Effector CD8-positive, alpha-beta T cell (primary cell): ENCODE measurements at places on chromosomes 7 and 10.

DNA sequence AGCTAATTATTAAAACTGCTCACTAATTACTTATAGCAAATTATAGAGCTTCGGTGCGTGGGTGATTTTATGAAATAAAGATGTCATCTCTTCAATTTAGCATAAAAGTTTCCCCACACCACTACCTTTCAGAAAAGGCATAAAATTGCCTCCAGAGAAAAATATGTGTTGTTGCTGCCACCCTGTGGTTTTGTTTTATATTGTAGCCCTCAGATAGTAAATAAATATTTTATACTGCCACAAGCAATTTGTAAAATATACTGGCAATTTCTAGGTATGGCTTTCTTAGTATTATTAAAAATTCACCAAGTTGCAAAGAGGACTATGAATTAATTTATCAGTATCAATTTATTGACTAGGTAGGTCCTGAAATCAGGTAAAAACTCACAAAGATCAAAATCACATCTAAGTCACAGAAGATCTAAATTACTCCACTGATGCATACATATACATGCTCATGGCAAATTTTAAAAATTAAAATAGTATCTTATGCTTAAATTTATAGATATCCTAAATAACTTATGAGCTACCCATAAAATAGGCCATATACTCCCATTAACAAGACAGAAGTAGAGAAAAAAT is 26.5 kb downstream of the ASNS start:
- no peak for DNase-seq

DNA sequence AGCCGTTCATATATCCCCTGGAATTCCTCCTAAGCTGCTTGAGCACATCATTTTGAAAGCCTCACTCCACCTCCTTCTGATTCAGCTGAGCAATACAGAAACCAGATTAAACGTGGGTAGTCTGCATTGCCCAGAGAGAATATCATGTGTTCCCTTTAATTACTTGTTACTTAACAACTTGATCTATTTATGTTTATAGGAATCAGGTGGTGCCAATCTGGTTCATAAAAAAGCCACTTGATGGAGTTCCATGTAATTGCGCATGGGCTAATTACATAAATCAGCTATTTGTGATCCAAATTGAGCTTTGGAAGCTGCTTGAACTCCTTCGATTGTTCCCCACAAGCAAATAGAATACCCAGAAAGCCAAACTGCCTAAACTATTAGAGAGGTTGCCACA is 114.7 kb upstream of the ADCY1 start:
- no peak for DNase-seq

DNA sequence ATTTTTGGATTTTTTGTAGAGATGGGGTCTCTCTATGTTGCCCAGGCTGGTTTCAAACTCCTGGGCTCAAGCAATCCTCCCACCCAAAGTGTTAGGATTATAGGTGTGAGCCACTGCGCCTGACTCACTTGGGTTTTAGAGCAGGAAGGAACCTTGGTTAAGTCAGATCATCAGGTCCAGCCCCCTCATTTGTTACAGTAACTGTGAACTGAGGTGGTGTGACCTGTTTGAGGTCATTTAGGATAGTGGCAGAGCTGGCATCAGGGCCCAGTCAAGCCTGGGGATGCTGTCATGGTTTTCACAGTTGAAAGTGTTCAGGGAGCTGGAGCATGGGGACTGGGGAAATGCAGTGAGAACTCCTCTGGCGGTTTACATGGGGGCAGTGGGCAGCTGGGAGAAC is 159.6 kb downstream of the TAX1BP1 start:
- no peak for DNase-seq

- DNase-seq = no peak
Measured at GRCh38 chr7:31258391-31258790, 82.1 kb downstream of the NEUROD6 start.

DNA sequence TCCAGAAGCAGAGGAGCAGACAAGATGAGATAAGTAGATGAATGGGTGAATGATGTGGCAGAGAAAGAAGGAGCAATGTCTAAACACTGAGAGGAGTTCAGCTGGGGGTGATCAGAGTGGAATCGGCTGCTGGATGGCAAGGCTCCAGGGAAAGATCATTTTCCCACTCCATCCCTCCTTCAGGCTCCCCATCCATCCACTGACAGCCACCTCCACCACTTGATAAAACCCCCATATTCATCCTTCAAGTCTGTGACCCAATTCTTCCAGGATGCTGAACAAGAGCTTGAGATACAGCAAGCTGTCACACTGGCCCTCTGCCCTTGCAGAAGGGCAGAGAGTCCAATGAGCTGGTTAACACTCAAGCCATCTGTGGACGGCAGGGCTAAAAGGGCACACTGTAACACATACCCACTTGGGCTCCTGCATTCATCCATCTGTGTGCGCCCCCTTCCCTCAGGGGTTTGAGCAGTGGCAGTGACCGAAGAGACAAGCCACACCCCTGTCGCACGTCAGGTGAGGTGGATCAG is 30.8 kb upstream of the CACNB2 start:
- no peak for DNase-seq

- DNase-seq = no peak
Measured at GRCh38 chr10:48414160-48414559, 107.7 kb downstream of the MAPK8 start.

- no peak for DNase-seq
Measured at GRCh38 chr7:82530361-82530760, 86.8 kb upstream of the CACNA2D1 start.

- DNase-seq = peak; percentile 70
Measured at GRCh38 chr7:22854158-22855048, 31.8 kb upstream of the TOMM7 start.

- DNase-seq = no peak
Measured at GRCh38 chr10:18501629-18502028, 149.8 kb downstream of the NSUN6 start.

GRCh38 chr7:73345951-73346350 is 18.0 kb downstream of the FKBP6 start:
- DNase-seq = no peak

GRCh38 chr7:99789441-99790070 is 5.6 kb upstream of the CYP3A4 start:
- DNase-seq = no peak

- no peak for DNase-seq
Measured at GRCh38 chr10:133523631-133524203, 3.4 kb upstream of the CYP2E1 start.

GRCh38 chr7:6648066-6648814 is 11.1 kb downstream of the ZNF316 start:
- DNase-seq = no peak

GRCh38 chr7:141551094-141551781 is at the start of gene AGK:
Gene AGK (plus strand): TSS chr7:141551410. CDS start chr7:141555467, 4,057 bp downstream.
- DNase-seq = peak; percentile 46

DNA sequence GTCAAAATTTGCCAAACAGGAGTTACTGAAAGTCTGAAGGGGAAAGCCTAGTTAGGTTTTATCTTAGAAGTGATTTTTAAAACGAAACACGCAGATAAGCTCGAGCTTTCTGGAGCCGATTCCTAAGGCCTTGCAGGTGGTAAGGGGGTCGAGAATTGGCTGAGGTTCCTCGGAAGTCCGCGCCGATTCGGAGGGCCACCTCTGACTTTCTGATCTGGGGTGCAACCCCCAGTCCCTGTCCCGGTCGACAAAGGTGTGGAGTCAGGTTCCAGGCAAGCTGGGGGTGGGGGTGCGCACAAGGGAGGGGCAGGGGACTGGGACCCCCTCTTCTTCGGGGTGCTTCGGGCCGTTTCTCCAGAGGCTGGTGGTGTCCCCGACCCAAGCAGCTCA is 701 bp upstream of the CUL1 start:
- DNase-seq = no peak

- DNase-seq = no peak
Measured at GRCh38 chr7:36875794-36876193, 151.5 kb upstream of the AOAH start.

DNA sequence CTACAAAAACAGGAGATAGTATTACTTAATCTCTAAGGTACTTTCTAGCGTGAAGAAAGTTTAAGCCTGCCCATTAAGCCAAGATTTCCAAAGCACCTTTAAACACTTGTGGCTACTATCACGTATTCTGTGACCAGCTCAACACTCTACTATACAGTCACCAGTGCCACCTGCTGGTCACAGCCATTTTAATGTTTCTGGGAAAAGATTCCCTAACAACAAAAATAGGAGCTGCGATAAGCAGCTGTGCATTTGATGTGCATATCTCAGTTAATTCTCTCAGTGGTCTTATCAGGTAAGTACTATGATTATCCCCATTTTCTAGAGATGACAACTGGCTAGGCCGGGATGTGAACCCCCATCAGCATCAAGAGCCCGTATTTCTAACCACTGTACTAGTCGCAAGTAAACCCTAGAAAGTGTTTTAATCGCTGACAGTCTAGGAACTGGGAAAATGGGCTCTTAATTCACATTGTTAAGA is 860 bp downstream of the SEC31B start:
- peak; percentile 58 for DNase-seq

DNA sequence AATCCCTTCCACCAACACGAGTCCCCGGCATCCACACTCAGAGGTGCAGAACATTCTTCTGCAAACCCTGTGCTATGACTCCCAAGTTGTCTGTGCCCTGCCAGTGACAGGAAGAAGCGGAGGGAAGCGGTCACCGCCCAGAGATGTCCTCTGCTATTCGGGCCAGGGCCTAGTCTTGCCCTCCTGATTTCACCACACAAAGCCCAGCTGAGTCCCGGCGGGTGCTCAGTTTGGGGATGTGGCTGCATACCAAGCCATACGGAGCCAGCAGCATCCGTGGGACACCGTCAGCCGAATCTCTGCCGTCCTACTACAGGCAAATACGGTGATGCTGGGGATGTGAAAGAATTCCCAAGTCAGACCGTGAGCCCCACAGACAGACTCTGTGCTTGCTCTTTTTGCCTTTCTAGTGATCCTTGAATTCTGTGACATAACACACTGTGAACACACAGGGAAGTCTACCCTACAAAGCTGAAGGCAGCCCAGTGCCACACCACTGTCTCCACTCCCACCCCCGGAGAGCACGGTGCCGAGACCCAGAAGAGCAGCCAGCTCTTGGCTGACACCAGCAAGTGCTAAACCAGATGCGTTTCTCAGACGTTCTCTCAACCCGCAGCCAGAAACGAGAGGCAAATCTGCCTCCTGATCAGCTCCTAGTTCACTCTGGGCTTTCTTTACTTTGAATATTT is 2.0 kb downstream of the STK32C start:
- DNase-seq = no peak

GRCh38 chr10:21712975-21713374 is 178.9 kb downstream of the MLLT10 start:
- DNase-seq = no peak

DNA sequence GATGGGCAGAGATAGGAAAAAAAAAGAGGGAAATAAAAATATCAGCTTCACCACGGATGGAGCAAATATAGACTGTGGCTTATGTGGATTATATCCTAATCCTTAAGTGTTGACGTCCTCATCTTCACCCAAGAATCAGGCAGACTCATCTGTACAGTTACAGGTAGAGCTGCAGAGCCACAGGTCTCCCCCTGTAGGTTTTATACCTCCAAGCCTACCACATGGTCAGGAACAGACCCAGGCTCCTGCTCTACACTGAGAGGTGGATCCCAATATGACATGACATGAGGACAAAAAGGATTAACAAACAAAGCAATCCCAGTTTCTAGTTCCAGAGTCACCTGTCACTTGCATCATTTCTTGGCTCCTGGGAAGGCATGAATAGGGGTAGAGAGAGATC is 400.8 kb downstream of the SEMA3D start:
- DNase-seq = no peak

DNA sequence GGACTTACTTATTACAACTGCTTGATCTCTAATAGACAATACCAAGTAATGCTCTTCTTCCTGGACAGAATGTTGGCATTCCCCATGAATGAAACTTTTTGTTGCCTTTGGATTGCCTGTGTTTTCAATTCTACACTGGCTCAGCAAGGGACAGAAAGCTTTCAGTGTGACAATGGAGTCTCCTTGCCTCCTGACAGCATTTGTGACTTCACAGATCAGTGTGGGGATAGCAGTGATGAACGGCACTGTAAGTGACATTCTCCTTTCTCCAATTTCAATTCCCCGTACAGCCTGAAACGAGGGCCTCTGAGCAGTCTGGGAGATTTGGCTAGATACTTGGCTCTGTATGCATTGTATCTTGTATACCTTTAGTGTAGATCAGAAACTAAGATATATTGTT is 290 bp downstream of the MALRD1 start:
- DNase-seq = no peak

GRCh38 chr7:132495936-132496335 is 80.3 kb downstream of the PLXNA4 start:
- no peak for DNase-seq

DNA sequence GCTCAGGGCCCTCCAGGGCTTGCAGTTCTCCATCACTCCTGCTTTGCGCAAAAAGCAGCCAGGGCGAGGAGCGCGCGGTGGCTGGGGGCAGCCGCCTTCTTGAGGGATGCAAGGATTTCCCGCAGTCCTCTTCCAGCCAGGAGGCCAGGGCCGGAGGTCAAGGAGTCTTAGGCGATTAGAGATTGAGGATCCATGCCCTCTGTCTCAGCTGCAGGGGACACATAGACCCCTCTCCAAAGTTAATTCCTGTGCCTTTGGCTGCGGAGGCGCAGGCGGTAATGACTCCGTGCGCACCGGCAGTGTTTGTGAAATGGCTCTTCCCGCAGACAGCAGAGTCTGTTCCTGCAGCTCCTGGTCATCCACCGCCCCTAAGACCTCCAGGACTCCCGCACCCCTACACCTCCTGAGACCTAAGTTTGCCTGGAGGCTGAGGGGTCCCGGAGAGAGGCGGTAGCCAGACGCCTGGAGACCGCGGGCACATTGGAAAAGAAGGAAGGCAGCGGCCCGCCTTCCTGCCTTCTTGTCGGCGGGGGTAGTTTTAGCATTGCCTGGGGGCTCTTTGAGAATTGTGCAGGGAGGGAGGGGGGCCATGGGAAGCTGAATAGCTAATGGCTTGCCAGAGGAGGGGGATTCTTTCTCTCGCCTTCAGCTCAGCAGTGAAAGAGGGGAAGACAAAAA is 3.3 kb upstream of the NEUROG3 start:
- no peak for DNase-seq

DNA sequence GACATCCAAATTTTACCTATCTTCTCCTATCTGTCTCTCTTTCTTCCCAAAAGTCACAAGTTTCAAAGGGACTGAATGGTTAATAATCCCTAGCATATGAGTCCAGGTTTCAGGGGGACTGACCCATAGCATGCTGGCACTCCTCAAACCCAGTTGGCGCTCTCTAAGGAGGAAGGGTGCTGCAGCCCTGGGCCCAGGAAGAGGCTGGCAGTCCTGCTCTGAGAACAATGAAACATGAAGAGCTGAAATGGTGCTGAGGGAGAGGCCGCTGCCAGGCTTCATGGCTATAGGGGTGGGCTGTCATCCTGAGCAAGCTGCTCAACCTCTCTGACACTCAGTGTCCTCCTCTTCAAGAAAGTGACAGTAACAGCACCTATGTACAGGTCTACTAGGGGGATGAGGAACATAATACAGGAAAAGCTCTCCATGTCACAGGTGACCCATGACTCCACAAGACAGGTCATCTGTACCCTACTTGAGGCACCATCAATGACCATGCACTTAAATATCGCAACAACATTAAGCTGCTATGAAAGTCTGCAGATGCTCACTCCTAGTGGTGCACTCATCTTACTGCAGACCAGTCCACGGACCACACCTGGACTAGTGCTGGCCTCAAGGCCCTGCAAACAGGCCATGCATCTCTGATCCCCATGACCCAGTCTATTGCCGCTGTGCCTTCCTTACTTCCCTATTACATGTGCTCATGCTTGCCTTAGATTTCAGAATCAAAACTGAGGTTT is 17.0 kb downstream of the COBL start:
- DNase-seq = no peak

GRCh38 chr10:86059892-86060291 is 306.7 kb downstream of the GRID1 start:
- DNase-seq = no peak

GRCh38 chr10:11578802-11579255 is 32.6 kb downstream of the USP6NL start:
- DNase-seq = no peak
